ENCODE measurements at places on chromosomes 16 and 17. TPM values are rescaled to one million over a fixed set of nuclear protein-coding genes. Genes with fewer than 3 reads are reported as not detected.

Gene HAP1
- 0.40 TPM for total RNA-seq

Gene TMEM235
- not detected for total RNA-seq

Gene TMEM114
- not detected for total RNA-seq

Gene G6PC1
- not detected for total RNA-seq

Gene PPM1E
- total RNA-seq, result 1.0 TPM

Gene ITGA2B
- total RNA-seq, result 0.56 TPM

Gene PLD6
- total RNA-seq, result 1.3 TPM

Gene SPATA33
- total RNA-seq, result 3.7 TPM

Gene DNAI2
- total RNA-seq, result not detected

Gene VTN
- total RNA-seq, result 1.4 TPM

Gene XYLT1
- 1.1 TPM for total RNA-seq

Gene TBC1D26
- total RNA-seq, result 0.24 TPM

Gene LGALS9B
- total RNA-seq, result not detected
